ENCODE measurements at places on chromosomes 13 and 19. TPM values are rescaled to one million over a fixed set of nuclear protein-coding genes. Genes with fewer than 3 reads are reported as not detected.

The LMTK3 gene
- 1.9 TPM for total RNA-seq

The ZNF132 gene
- total RNA-seq: 14.7 TPM

The SPRED3 gene
- 1.2 TPM for total RNA-seq

The CYP2F1 gene
- not detected for total RNA-seq

The S1PR2 gene
- total RNA-seq: 3.6 TPM

The C1QTNF9B gene
- not detected for total RNA-seq

Measured in B cell (primary cell).